ENCODE measurements at places on chromosomes 7 and 10.

GRCh38 chr7:71034243-71034642 lies 97.7 kb upstream of the GALNT17 start:
- DNase-seq: no peak

GRCh38 chr10:61662794-61663259 lies at the start of gene CABCOCO1:
Gene CABCOCO1, plus strand, starts transcription at chr10:61662929. Its CDS starts 44 bp downstream, at chr10:61662973.
- no peak for DNase-seq

- DNase-seq: no peak
Measured at GRCh38 chr7:13748998-13749397, 240.5 kb downstream of the ETV1 start.

- DNase-seq: no peak
Measured at GRCh38 chr7:90617442-90617841, 21.3 kb downstream of the CDK14 start.

DNA sequence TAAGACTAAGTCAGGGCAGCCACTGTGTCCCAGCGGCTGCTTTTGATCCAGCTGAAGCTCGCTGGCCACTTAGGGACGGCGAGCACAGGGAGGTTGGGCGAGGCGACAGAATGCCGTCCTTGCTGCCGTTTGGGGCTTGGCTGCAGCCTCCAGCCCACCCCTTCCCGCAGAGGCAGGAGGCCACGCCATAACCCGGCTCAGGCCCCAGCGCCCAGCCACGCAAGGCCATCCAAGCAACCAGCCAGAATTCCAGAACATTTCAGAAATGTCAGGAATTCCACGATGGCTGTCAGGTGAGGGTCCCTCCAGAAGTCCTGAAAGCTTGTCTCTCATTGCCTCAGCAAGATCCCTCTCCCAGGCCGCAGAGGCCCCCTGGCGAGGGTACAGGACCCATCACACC lies 479.1 kb upstream of the FOXK1 start:
- no peak for DNase-seq

- DNase-seq: no peak
Measured at GRCh38 chr7:25994433-25994994, 157.5 kb upstream of the NFE2L3 start.

DNA sequence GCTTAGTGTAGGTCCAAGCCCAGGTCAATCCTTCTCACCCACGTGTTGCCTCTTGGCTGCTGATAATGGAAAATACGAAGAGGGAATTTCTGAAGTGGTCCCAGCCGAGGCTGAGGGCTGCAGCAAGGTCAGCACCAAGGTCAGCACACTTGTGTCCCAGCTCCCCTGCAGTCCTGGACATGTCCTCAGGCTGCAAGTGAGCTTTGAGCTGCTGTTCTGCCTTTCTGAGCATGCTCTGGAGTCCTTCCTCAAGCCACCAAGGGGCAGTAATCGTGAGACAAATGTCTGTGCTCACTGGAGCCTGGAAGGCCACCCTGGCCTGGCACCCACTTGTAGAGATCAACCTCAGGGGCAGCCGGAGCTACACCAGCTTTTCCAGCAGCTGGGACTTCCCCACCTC lies 28.3 kb downstream of the DRGX start:
- DNase-seq: no peak
